ENCODE measurements at places on chromosomes 3 and 15.

DNA sequence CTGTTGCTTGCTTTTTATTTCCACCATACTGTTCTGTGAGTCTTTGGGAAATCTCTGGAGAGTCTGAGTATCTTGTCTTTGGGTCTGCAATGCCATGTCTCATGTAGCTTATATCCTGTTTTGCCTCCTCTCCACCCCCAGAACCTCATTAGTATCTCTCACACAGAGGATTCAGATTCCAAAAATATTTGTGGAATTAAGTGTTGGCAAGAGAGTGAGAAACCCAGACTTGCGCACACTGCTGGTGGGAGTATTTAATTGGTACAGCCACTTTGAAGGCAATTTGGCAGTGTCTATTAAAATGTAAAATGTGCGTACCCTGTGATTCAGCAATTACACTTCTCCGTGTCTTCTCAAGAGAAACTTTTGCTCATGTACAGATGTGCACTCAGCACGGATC, 68.6 kb downstream of the ZNF621 start:
- DNase-seq = no peak

GRCh38 chr3:177286034-177286433, 88.8 kb upstream of the TBL1XR1 start:
- no peak for DNase-seq

DNA sequence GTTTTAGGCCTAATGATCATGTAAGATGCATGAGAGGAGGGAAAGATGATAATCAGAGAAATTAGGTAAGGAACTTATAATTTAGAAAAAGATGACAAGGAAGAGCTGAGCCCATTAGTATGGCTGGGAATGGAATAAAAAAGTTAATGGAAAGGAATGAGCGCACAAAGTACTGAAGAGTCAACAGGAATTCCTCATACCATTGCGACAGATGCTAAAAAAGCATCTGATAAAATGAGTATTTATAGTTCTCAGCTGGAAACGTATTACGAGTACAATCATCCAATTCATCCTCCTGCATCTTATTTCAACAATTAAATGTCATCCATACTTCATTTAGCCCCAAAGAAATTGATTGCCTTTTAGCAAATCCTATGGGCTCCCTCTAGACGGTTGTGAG, 58.9 kb downstream of the TMCC1 start:
- DNase-seq = no peak

DNA sequence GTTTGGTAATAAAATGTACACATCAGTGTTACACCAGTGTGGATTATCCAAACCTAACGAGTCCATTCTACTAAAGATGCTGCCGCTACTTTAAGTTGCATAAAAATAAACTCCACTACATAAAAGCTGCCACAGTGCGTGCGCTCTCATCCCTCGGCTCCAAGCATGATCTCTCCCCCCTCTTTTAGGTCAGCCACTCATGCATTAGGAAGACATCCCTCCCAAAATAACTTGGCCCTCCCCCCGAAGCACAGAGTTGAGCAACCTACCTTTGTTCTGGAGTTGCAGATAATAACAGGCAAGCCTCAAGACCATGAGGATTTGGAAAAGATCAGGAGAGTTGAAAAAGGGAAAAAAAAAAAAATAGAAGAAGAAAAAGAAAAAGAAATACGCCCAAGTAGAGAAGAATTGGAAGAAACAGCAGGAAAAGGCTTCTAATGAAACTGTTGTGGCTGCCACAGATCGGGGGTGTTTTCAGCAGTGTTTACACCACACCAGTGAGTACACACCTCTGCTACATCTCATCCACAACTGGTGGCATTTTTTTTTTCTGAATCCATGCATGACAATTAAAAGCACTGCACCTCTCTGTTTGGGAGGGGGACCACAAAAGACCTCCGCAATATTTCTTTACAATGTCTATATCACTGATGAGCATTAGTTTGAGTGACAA, 339.2 kb downstream of the FOXP1 start:
- no peak for DNase-seq

- DNase-seq = no peak
These were observed 43.9 kb upstream of the TMEM158 start for GRCh38 chr3:45269952-45270351.

All from nephron progenitor cell (in vitro differentiated cells).